ENCODE measurements at places on chromosomes 2 and 18.

GRCh38 chr18:48548011-48548771 is 9.4 kb downstream of the CTIF start:
- DNase-seq = no peak

- no peak for DNase-seq
Measured at GRCh38 chr18:71324356-71324755, 1035.5 kb downstream of the SOCS6 start.

- no peak for DNase-seq
Measured at GRCh38 chr18:78898635-78899034, 81.0 kb upstream of the SALL3 start.

GRCh38 chr2:127014630-127015029 is 92.3 kb downstream of the BIN1 start:
- no peak for DNase-seq

DNA sequence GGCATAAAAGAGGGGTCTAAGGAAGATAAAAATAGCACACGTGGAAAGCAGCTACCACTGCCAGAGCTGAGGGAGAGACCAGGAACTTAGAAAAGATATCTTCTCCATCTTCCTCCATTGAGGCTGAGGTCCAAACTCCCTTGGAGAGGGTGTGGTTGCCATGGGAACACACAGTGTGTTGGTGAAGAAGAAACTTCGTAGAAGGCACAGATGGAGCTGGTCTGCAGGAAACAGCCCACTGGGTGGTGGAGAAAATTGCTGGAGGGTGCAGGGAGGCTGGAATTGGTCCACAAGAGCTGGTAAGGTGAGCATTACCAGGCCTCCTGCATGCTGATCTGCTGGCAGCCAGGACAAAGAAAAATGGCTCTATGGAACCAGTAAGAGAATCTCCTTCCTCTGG is 191.0 kb downstream of the HRH4 start:
- no peak for DNase-seq

DNA sequence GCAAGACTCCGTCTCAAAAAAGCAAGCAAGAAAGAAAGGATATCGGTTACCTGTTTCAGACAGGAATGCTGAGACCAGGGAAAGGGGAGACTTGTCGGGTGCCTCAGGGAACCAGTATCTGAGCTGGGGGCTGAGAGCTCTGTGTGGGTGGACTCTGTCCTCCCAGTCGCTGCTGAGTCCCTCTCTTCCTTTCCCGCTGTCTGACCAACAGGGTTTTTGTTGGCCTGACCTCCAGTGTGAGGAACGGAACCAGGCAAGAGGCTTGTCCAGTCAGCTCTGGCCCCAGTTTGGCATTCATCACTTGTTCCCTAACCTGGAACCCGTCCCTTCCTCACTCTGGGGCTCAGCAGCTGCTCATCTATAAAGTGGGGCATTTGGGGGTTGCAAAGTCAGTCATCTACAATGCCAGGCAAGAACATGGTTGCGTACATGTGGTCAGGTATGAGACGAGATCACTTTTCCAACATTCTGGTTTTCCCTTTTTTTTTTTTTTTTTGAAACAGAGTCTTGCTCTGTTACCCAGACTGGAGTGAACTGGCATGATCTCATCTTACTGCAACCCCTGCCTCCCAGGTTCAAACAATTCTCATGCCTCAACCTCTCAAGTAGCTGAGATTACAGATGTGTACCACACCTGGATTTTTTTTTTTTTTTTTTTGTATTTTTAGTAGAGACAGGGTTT is 116.4 kb downstream of the PLB1 start:
- DNase-seq = no peak

DNA sequence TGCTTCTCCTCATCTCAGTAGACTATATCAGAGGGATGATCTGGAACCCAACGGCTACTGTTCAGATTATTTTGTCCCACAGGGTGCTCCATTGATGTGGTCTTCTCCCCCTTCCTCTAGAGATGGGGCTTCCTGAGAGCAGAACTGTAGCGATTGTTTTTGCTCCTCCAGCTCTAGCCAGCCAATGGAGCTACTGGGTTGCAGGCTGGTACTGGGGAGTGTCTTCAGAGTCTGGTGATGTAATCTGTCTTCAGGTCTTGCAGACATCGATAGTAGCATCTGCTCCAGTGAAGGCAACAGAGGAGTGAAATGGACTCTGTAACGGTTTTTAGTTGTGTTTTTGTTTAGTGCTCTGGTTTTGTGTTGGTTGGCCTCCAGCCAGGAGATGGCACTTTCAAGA is 621.9 kb downstream of the RNF144A start:
- no peak for DNase-seq
